ENCODE measurements at places on chromosomes 2 and 18.
A peak's percentile ranks its signal among the peaks of the same experiment; 100 is the strongest.

GRCh38 chr2:120221616-120222015, 1.6 kb downstream of the TMEM185B start:
- no peak for DNase-seq

DNA sequence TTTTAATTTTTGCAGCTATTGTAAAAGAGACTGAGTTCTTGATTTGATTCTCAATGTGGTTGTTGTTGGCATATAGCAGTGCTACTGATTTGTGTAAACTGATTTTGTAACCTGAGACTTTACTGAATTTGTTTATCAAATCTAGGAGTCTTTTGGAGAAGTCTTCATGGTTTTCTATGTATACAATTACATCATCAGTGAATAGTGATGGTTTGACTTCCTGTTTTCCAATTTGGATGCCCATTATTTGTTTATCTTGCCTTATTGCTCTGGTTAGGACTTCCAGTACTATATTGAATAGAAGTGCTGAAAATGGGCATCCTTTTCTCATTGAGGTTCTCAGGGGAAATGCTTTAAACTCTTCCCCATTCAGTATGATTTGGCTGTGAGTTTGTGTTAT, 99.7 kb downstream of the GULP1 start:
- DNase-seq = no peak

- no peak for DNase-seq
These were observed 51.9 kb downstream of the SLC4A1AP start for GRCh38 chr2:27715318-27716210.

- no peak for DNase-seq
These were observed 153.5 kb downstream of the PXDN start for GRCh38 chr2:1590596-1591460.

DNA sequence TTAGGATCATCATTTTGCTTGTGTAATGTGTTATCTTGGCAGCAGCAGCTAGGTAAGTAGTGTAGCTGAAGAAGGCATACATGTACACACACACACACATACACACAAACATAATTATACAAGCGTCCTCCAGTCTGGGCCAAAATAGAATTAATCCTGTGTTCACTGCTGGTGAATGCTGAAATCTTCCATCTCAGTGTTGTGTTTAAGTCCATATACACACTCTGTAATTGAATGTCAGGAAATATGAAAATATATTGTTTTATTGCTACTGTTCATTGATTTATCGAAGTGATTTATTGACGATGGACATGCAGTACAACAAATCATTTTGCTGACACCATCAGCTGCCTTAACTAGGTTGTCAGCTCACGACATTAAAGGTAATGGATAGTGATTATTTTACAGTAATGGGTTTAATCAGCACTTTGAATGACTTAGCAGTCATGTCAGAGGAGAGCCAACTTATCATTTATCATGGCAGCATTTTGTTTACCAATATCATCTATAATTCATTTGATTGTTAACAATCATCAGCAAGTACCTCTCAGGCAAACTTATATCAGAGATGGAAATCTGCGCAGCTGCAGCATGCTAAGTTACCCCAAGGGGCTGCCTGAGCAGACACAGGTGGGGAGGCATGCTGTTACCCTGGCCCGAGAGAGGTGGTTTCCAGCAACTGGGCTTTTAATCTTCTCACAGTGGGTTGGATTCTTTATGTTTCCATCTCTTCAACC, 83.7 kb upstream of the FSHR start:
- no peak for DNase-seq

DNA sequence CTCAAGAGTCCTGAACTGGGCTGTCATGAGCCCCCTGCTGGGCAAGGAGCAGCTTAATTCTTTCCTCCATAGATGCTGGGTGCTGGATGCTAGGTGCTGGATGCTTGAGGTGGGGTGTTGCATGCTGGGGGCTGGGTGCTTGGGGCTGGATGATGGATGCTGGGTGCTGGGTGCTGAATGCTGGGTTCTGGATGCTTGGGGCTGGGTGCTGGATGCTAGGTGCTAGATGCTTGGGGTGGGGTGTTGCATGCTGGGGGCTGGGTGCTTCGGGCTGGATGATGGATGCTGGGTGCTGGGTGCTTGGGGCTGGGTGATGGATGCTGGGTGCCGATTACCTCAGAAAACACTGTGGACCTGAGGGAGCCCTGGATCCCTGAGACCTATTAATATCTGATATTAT, 837.7 kb downstream of the GALR1 start:
- DNase-seq = no peak

DNA sequence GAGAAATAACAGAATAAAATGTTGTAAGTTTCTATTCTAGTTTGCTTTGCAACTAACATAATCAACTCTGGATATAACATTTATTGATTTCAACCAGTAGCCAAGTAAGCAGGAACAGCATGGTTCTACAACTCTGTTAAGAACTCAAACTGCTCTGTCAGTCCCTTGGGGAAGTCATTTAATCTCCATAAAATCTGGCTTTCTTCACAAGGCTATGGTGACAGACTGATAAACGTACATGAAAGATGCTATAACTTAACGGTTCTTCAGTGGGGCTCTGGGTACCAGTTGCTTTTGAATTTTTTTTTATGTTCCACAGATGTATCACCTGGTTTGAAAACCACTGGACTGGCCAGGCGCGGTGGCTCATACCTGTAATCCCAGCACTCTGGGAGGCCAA, 10.3 kb downstream of the PSME4 start:
- no peak for DNase-seq

GRCh38 chr2:146031158-146031557, 1511.2 kb upstream of the ZEB2 start:
- DNase-seq = no peak

GRCh38 chr2:234038076-234038802, 12.3 kb upstream of the SPP2 start:
- no peak for DNase-seq

- DNase-seq = no peak
These were observed 54.6 kb downstream of the ANKRD44 start for GRCh38 chr2:197256021-197256420.

GRCh38 chr2:224363281-224363680, 38.6 kb downstream of the FAM124B start:
- no peak for DNase-seq

DNA sequence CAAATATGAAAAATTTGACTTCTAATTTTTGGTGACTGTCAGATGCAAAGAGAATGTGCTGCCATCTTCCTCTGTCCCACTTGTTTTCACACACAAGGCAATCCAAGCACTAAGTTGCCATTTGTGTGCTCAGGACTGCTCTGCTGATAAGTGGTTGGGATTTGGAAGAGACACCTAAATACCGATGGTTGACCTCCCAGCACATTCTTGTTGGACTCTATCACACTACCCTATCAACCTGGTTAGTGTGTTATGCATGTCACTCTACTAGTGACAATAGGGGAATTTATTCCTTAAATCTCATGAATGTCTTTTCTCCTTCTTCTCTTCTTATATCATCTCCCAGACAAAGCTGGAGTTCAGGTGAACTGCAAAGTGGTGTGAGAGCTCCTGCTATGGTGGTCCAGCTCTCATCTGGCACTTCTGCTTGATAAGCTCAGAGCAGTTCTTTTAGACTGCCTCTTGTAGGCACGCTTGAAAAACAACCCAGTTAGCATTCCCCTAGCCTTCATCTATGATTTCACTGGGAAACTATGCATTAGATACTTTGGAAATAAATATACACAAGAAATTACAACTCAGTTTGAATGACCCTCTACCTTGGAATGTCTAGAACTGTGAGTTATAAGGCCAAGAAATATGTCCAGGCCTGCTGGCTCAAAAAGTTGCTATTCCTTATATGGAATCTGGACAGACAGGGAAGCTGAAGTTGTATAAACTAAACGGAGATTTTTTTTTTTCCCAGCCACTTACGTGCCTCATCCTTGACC, 404.8 kb downstream of the MEIS1 start:
- DNase-seq = no peak

GRCh38 chr18:3448838-3449511, 997 bp upstream of the TGIF1 start:
- peak; percentile 48 for DNase-seq

DNA sequence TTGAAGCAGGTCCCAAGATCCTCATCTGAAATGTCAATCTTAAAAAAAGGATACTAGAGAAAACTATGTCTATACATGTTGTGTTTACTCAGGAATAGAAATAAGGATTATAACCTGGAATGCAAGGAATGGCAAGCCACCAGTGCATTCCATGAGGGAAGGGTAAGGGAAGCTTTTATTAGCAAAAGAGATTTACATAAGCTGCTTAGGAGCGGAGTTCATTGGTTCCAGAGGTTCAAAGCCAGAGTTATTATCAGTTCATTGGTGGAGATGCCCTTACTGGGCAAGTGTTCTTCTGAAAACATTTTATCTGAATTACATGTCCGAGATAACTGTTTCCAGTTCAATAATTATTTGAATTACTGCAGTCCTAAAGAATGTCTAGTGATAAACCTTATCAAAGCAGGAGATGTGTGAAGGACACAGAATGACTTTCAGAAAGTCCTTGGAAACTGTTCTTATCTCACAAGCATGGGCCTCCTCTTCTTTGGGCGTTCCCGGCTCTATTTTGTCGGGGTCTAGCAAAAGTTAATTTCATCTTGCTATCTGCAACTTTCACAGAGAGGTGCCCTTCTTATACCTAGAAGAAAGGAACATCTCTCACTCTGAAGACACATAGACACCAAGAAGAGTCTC, 23.5 kb downstream of the COMMD1 start:
- no peak for DNase-seq

GRCh38 chr2:185318271-185318724, 420.3 kb upstream of the FSIP2 start:
- DNase-seq = no peak

GRCh38 chr2:206004004-206004693, 81.8 kb downstream of the INO80D start:
- no peak for DNase-seq

- DNase-seq = no peak
These were observed 766.2 kb downstream of the DPP10 start for GRCh38 chr2:115208493-115209164.

GRCh38 chr2:62334440-62335058, 138.6 kb downstream of the B3GNT2 start:
- no peak for DNase-seq

GRCh38 chr18:77141401-77142118, 9.0 kb upstream of the MBP start:
- DNase-seq = no peak

- DNase-seq = no peak
These were observed 4.0 kb downstream of the PID1 start for GRCh38 chr2:229267080-229267479.

DNA sequence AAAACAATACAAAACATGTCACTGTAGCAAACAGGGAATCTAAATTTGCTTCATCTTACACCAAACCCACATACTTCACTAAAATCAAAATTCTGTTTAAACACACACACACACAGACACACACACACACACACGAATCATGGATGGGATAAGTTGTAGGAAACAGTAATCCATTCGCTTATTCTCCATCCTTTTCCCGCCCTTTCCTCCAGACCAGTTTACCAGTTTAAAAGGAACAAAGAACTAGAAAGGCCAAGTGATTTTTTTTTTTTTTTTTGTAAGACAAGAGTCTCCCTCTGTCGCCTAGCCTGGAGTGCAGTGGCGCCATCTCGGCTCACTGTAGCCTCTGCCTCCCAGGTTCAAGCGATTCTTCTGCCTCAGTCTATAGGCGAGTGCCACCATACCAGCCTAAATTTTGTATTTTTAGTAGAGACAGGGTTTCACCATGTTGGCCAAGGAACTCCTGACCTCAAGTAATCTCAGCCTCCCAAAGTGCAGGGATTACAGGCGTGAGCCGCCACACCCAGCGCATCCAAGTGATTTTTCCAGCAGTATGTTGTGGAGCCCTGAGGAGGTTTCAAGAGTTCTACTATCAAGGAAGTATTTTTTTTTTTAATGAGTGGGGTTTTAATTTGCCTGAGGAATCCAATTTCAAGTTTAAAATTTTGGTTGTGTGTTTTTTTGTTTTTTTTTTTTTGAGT, 5.7 kb downstream of the PSME4 start:
- DNase-seq = no peak

DNA sequence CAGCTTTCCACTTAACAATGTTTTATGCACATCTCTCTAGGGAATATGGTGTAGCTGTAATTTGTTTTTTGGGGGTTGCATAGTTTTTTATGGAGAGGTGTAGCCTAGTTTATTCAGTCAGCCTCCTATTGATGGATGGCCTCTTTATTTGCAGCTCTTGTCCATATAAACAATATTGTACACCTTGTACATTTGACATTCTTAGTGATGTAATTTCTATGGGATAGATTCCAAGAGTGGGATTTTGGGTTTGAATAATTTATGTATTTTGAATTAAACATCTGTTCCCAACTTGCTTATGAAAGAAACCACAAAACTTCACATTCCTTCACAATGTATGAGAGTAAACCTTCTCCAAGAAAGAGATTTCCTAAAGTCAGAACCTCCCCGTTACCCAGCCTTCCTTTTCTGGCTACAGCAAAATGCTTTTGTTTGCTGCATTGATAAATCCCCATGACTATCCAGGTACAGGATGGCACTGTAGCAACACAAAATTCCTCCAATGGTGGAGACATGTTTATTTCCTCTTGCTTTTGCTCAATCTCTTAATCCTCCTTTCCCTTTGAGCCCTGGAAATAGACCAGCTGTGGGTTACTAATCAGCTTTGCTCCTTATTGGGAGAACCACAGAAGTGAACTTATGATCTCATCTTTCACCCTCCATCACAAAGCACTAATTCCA, 58.4 kb upstream of the GALR1 start:
- no peak for DNase-seq

DNA sequence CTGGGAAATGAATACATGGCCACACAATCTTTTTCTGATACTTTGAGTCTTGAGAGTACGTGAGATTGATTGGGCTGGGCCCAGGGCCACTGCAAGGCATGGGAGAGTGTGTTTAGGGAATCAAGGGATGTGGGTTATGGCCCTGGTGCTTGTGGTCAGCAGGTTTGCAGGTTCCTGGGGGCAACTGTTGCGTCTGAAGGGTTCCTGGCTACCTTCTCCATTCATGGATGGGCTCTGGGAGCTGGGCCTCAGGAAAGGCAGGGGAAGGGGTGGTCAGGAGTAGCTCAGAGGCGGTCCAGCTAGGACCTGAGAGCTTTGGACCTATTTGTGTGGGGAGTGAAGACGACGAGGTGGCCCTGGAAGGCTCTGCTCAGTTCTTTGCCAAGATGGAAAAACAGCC, 8.4 kb upstream of the ZAP70 start:
- no peak for DNase-seq

DNA sequence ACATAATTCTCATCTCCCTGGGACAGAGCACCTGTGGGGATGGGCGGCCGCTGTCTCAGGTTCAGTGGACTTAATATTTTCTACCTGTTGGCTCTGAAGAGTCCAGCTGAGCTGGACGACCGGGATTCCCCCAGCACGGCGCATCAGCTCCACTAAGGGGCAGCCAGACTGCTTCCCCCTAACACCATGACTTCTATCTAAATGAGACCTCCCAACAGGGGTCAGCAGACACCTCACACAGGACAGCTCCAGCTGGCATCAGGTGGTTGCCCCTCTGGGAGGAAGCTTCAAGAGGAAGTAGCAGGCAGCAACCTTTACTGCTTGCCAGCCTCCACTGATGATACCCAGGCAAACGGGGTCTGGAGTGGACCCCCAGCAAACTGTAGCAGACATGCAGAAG, 226.0 kb upstream of the DSEL start:
- no peak for DNase-seq

GRCh38 chr2:70995426-70995729, 705 bp upstream of the TEX261 start:
- peak; percentile 47 for DNase-seq

Measured in NCI-H748 treated with DMSO at 0.1 percent for 48 hours (cell line).